ENCODE measurements at places on chromosomes 12 and 14.

GRCh38 chr14:97149775-97150174 lies 352.6 kb downstream of the VRK1 start:
- no peak for DNase-seq

GRCh38 chr14:61876362-61877034 lies 114.3 kb downstream of the SNAPC1 start:
- no peak for DNase-seq

DNA sequence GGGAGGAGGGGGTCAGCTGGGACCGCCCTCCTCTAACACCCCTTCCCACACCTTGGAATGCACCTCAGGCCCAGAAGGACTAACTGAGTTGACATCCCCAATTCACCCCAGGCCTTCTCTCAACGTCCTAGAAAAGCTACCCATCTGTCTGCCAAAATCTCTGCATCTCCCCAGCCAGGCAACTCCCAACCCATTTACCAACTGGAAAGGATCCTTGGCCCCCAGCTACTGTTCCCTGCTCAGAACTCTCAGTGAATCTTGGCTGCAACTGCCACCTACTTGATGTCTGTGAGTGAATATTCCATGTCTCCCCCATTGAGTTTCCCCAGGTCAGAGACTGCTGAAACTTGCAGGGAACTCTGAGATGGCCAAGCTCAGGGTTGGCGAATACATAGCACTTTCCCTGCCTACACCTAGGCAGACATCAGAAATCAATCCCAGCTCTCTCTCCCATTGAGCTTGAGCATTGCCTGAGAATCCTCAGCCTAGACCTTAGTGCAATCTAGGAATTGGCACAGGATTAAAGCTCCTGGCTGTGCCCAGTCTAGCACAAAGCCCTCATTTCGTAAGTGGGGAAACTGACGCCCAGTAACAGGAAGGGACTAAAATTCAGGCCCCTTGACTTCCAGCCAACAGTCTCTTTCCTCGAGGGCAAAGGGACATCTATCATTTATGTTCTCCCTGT lies 71.9 kb upstream of the NCOR2 start:
- no peak for DNase-seq

DNA sequence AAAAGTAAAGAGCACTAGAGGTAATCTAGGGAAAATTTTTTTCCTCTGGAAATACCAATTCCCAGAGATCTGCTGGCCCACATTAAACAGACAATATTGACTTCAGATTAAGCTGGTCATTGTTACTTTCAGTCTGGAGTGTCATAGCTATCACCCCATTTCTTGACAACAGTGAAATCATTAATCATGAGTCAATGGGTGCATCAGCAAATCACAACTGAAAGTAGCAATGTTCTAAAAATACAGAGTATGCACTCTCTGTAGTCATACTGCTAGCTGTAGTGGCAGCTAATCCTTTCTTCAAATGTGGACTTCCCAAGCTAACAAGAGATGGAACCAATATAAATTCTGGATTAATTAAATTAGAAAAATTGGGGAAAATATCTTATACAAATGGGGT lies 129.9 kb downstream of the CPNE8 start:
- no peak for DNase-seq

All from T-helper 22 cell (primary cell).